ENCODE measurements at places on chromosomes 13 and 19.

GRCh38 chr19:41575998-41576397 is at the start of gene CEACAM21:
CEACAM21 (plus strand) TSS chr19:41576166; CDS start chr19:41576275, 109 bp downstream.
- DNase-seq = no peak

DNA sequence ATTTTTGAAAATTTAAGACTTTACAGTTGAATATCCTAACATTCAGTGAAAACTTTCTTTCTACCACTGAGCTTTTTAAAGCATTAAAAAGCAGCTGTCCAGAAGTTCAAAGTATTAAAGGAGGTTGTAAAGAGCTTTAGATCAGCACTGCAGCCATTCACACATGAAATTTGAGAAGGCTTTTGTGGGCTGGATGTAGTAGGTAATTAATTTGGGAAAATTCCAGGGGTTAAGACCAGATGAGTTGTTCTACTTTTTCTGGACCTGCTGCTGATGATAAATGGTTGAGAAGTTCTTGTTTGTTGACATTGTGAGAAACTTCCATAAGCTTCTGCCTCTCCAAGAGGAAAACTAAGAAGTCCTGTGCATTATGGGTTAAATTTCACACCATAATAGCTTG is 1779.6 kb upstream of the PRR20A start:
- no peak for DNase-seq

- DNase-seq = peak; percentile 62
These were observed 506.7 kb upstream of the PCDH9 start for GRCh38 chr13:67736646-67737420.

- DNase-seq = peak; percentile 53
These were observed 23.0 kb downstream of the PLEKHJ1 start for GRCh38 chr19:2212861-2213711.

- DNase-seq = no peak
These were observed 489.1 kb downstream of the DIAPH3 start for GRCh38 chr13:59674616-59675015.

GRCh38 chr13:35833031-35833430 is 298.2 kb downstream of the DCLK1 start:
- DNase-seq = no peak

DNA sequence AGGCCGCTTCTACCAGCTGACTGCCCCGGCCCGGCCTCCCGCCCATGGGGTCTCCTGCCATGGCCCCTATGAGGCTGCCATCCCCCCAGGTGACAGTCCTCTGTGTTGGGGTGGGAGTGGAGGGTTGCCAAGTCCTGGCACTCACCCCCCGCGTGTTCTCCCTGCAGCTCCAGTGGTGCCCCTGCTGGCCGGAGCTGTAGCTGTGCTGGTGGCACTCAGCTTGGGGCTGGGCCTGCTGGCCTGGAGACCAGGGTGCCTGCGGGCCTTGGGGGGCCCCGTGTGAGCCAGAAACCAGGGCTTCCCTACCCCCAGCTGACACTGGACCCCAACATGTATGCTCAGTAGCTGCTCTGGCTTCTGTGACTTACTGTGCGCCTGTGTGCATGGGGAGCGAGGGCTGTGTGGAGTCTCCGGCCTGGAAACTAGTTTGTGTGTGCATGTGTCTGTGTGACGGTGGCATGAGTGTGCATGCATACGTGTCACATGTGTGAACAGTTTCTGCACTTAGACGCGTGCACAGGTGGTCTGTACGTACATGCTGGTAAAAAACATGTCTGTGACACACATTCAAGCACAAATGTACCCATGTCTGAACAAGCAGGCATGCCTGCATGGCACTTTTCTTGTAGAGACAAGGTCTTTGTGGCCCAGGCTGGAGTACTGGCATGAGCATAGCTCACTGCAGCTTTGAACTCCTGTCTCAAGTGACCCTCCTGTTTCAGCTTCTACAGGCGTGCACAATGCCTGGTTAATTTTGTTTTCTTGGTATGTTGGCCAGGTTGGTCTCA is 4.9 kb downstream of the ACP4 start:
- DNase-seq = no peak

DNA sequence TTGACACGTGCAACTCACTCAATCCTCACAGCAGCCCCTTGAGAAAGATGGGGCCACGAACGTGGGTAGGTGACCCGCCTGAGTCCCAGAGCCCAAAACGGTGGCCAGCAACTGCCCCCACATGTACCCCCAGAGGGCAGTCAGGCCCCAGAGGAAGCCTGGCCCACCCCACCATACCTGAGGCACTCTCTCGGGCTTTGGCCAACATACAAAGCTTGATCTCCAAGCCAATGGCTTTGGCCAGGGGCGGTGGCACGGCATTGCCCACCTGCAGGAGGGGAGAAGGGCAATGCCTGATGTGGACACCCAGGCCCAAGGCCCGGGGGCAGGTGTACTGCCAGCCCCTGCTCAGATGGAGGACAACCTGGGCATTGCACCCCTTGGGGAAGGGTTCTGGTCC is 14.3 kb upstream of the EIF3G start:
- DNase-seq = no peak

- DNase-seq = no peak
These were observed 44.9 kb downstream of the ESD start for GRCh38 chr13:46751811-46752635.

DNA sequence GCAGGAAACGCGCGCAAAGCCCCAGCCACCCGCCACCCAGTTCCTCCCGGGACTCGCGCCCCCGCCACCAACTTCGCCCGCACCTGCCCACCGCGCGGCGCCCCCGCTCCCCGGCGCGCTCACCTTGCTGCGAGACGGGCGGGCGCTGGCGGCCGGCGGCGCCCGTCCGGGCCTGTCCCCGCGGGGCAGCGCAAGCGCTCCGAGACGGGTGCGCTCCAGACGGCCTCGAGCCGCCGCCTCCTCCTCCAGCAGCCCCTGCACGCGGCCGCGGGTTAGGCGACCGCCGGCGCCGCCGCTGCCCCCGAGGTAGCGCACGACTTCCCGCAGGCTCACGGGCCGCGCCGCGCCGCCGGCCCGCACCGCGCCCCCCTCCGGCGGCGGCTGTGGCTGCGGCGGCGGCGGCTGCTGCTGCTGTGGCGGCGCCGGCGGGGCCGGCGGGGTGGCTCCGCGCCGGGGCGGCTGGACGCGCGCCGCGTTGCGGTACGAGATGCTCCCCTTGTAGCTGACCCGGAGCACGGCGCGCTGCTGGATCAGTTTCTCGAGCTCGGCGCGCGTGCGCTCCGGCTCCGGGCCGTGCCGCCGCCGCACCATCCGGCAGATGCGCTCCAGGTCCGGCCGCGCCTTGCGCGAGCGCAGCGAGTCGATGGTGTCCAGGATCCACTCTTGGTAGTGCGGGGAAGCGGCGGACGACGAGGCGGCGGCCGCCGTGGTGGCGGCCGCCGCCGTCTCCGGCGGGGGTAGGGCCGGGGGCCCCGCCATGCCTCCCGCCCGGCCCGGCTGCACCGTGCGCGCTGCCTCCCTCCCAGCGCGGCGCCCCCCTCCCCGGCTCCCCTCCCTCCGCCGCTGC is 666 bp downstream of the SAMD1 start:
- peak; percentile 74 for DNase-seq

DNA sequence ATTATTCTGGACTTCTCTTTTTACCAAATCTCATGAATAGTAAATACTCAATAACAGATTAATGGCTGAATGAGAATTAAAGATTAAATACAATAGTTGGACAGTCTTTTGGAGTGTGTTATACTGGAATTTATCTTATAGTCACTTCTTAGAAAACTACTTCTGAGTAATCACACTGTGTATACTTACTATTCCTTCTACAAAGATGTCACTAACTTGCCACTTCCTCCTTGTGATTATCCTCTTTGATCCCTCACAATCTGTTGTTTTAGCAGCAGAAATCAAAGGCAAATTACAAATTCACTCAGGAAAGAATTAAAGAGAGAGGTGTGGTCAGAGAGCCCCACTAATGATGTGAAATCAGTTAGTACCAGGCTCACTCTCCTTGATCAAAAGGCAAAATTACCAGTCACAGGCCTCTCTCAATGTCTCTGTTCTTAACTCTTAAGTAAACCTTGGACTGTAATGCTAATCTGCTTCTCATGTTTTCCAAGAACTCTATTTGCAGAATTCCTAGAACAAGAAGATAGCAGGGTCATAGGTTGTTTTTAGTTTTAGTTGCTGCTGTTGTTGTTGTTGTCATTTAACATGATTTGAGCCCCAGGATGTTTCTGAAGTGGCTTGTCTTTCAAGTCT is 37.3 kb upstream of the FNDC3A start:
- no peak for DNase-seq

Data from NCI-H1417 (cell line).